ENCODE measurements at places on chromosomes 3 and 15. TPM values are rescaled to one million over a fixed set of nuclear protein-coding genes. Genes with fewer than 3 reads are reported as not detected.

SPINT1 gene
- 1.4 TPM for total RNA-seq

KCTD6 gene
- total RNA-seq: 25.3 TPM

OR5H6 gene
- total RNA-seq: not detected

FRG2C gene
- total RNA-seq: not detected

NIT2 gene
- total RNA-seq: 28.2 TPM

ADGRG7 gene
- not detected for total RNA-seq

SCAANT1 gene
- total RNA-seq: not detected

WDR93 gene
- 1.1 TPM for total RNA-seq

GOLGA8T gene
- total RNA-seq: not detected

CCR8 gene
- not detected for total RNA-seq

PATL2 gene
- total RNA-seq: 0.41 TPM

ISL2 gene
- 3.0 TPM for total RNA-seq

NUP210 gene
- total RNA-seq: 2.0 TPM

TRPM1 gene
- total RNA-seq: not detected

CSTA gene
- not detected for total RNA-seq

GATM gene
- total RNA-seq: 39.7 TPM

GOLGA8N gene
- 9.3 TPM for total RNA-seq

ZNF80 gene
- total RNA-seq: not detected

RTP3 gene
- total RNA-seq: not detected

C3orf80 gene
- 28.3 TPM for total RNA-seq

AKAP13 gene
- 114 TPM for total RNA-seq

INKA1 gene
- 0.95 TPM for total RNA-seq

CCR5 gene
- total RNA-seq: 0.36 TPM

CILP gene
- total RNA-seq: 110 TPM

GP5 gene
- not detected for total RNA-seq

XYLB gene
- 2.3 TPM for total RNA-seq

UROC1 gene
- total RNA-seq: not detected

MUC4 gene
- total RNA-seq: 6.4 TPM

NTRK3 gene
- 3.6 TPM for total RNA-seq

ITPKA gene
- total RNA-seq: 1.4 TPM

PAQR5 gene
- 0.36 TPM for total RNA-seq

C2CD4B gene
- 1.2 TPM for total RNA-seq

FAM81A gene
- 4.7 TPM for total RNA-seq

TMEM108 gene
- total RNA-seq: 0.71 TPM

C2CD4A gene
- 0.27 TPM for total RNA-seq

CFAP161 gene
- total RNA-seq: not detected

GOLGA8H gene
- total RNA-seq: 0.33 TPM

SNRPA1 gene
- 26.0 TPM for total RNA-seq

SLC4A7 gene
- total RNA-seq: 63.8 TPM

HCLS1 gene
- total RNA-seq: 42.5 TPM

SLC27A2 gene
- total RNA-seq: not detected
